ENCODE measurements at places on chromosomes 1 and 21.

DNA sequence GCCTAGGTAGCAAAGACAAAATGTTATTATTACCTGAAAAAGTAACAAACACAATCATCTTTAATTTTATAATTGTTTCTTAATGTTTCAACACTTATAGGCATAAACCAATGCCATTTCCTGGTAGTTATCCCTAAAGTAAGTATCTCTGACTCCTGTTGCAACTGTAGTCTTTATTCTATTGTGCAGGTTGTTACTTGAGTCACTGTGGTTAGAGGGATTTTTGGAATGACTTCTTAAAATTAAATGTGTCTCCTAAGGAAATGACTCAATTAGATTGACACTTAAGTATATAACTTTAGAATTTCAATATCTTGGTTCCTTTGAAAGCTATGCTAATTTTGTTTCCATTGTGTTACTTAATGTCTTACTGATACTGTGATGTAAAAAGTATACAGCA, 143.9 kb downstream of the PHTF1 start:
- DNase-seq: no peak

DNA sequence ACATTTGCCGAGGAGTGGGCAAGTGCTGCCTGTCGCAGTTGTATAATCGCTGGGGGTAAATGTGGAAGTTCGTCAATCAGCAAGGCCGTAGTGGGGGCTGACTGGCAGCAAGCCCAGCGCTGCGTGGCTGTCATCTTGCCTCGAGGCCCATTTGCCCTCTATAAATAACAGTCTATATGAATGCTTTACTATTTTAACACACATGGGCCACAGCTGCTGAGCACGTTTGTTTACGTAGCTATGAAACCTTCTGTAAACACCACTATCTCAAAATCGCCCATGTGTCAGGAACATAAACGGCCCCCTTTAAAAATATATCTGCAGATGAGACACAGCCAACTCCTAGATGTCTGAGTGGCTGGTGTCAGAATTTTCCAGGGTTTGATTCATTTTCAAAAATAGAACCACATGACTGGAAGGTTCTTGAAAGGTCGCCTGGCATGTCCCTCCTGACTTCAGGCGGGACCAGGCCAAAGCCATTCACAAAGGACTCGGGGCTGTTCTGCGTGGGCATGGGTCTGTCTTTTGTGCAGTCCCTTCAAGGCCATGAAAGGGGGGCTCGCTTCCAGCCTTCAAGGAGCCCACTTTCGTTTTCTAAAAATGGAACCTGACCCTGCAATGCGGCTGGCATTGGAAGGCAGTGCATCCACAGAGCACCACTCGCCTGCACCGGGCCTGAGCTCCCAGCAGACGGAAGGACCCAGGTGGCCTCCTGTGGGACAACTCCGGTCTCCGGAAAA, 205.5 kb downstream of the KCNJ6 start:
- DNase-seq: no peak

DNA sequence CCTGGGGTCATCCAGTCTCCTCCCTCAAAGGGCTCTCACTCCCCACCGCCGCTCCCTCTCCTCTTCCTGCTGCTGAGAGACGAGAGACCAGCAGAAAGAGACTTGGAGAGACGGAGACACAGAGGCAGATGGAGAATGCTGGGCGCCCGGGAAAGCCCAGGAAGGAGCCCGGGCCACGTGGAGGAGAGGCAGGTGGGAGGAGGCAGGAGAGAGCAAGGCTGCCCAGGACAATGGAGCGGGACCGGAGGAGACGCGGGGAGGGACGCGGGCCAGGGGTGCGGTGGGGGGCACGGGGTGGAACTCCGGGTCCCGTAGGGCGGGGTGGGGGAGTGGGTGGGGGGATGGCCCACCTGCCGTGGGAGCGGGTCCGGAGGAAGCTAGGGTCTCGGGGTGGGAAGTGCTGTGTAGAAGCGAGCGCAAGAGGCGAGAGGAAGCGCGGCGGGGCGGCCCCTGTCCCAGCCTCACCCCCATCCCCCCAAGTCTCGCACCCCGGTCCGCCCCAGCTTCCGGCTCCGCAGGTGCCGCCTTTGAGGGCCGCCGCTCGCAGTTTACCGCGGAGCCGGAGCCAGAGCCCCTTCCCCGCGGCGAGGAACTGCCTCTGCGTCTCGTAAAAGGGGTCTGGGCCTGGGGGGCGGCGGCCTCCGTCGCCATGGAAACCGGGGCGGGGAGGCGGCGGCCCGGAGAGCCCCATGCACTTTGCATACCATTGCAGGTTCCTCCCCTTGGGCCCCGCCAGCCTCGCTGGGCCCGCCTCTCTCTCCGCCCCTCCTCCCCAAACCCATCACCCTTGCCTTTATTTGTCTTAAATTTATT, 11.7 kb upstream of the EPHA2 start:
- DNase-seq: peak; percentile 70

- DNase-seq: no peak
Measured at GRCh38 chr1:175553280-175553679, 190.1 kb downstream of the TNR start.

DNA sequence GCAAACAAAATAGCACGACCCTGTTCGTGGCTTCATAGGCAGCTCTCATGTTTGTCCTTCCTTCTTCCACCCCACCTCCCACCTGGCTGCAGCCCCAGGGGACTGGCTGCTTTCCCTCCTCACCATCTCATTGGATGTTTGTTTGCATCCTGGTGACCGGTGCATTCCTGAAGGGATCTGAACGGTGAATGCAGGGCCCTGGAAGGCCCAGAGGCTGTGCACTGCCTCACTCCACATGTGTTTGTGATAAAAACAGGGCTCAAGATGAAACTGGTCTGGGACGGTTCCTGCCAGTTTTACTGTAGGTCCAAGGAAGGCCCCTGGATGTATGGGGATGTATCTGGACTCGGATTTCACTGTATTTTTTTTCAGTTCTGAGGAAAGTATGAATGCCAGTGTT, 42.8 kb downstream of the CNN3 start:
- peak; percentile 72 for DNase-seq

DNA sequence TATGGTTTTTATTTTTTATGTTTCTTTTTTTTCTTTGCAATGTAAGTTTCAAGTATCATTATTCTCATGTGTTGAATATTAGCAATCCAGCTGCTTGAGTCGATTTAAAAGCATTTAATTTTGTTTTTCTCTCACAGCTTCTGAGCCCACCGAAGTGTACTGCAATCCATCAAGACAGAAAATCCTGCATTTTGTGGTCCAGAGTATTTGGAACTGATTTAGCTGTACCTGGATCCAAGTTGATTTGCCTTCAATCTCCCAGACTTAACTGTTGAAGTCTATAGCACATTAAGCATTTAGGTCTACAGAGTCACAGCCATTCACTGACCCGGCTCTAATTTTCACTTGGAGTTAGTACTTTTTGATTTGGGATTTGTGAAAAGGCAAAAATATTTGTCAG, 622.9 kb upstream of the ADAMTS5 start:
- no peak for DNase-seq

DNA sequence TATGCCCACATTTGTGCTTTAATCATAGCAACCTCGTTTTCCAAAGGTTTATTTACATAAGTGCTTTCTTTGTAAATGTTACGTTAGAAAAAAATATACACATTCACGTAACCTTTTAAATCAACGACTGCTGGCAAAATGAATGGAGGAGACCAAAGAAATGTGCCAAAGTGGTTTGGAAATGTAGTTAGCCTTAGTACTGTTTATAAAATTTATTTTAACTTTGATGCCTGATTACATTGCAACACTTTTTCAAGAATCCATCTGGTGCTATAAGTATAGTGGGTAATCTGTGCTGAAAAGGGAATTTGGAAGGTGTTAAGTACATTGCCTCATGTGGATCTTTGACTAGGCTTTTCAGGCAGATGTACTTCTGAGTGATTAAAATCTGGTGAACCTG, 108.9 kb downstream of the IFI44 start:
- no peak for DNase-seq

GRCh38 chr1:73654714-73655113, 543.3 kb downstream of the LRRIQ3 start:
- no peak for DNase-seq

DNA sequence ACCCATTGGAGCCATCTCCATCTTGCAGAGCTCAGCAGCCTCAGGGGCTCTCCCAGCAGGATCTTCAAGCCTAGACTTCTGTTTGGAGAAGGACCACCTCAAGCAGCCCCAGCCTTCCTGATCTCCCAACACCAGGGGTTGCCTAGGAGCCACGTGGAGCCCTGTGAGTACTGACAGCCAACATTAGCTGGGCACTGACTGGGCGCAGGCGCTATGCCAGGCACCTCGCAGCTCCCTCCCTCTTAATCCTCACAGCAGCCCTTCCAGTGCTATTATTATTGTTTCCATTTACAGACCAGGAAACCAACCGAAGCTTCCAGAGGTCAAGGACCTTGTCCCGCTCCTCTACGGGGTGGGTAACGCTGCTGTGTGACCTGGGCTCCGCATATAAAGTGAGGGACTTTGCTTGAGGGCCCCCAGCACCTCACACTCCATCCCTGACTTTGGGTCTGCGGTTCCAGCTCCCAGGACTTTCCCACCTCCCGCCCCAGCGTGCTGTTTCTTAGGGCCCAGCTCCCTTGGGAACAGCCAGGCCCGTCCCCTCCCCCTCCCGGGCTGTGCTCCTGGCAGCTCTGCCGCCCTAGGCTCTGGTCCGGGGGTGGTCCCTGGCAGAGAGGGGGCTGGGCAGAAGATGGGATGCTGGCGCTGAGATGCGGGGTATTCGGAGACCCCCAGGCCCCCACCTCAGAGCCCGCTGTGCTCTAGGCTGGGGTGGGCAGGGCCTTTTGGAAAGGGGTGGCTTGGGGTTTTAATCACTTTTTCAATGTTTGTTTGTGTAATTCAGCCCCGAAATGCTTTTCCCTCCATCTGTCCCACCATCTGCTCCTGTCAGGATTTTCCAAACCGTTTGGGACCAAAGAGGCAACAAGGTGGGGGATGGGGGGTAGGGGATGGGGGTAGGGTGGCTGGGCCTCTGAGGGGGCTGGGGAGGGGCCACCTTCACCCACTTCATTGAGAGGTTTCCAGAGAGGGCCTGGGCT, 4.1 kb upstream of the HPCA start:
- DNase-seq: no peak

DNA sequence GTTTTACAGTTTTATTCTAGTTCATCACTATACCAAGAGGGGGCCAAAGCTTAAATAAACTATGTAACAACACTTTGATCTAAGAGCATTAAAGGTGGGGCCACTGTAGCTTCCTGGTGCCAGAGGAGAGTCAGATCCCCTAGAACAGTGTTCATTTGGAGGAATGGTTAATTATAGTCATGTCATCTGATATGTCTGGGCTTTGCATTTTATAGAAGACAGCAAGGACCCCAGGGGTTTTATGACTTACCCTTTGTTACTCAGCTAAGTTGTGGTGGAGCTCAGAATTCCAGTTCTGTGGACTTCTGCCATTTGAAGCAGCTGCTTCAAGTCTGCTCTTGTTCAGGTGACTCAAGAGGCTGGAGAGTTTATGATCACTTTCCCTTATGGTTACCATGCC, 16.7 kb downstream of the KDM4A start:
- no peak for DNase-seq

- DNase-seq: peak; percentile 72
Measured at GRCh38 chr21:45080639-45081414, 6.4 kb downstream of the ADARB1 start.

DNA sequence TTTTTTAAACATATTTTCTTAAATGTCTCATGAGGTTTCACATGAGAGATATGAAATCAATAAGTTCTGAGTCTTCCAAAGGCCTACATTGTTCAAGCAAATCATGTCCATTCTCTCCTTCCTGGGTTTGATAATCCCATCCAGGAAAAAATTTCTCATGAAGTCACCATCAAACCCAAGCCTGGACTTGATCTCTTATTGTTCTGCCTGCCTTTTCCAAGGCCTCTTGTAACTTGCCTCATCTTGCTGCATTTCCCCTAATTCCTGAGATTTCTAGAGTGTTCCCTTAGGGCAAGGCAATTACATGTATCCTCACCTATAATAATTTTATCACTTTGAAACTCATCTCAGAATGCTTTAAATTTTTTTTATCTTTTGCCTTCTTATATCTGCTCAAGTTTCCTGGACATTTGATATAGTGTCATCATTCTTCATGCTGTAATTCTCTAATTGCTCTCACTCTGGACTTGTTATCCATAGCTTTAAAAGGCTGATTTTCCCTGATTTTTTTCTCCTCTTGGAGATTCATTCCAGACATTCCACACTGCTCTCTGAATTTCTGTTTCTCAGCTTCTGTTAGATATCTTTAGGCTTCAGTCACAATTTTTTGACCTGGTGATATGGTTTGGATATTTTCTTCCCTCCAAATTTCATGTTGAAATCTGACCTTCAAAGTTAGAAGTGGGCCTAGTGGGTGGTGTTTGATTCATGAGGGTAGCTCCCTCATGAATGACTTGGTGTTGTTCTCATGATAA, 126.4 kb downstream of the LRRC7 start:
- DNase-seq: no peak

DNA sequence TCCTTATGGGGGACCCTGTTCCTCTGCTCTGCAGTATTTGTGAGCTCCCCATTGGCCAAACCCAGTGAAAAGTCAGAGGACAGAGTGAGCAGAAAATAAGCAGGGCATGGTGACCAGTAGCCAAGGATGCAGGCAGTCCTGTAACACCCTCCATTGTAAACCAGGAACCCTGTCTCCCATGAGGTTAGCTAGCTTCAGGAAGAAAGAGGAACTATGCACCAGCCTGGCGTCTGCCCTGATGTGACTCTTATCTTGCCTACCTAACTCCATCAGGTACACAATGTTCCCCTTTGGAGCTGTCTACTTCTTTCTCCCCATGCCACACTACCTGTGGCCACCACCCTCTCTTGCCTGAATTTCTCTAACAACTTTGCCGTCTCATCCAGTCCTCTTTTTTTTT, 119.2 kb downstream of the LRIG2 start:
- no peak for DNase-seq

- peak; percentile 74 for DNase-seq
Measured at GRCh38 chr1:42334240-42335049, 590 bp downstream of the FOXJ3 start.

- peak; percentile 43 for DNase-seq
Measured at GRCh38 chr1:204503122-204503912, 8.7 kb upstream of the PIK3C2B start.

GRCh38 chr21:30193201-30193600, 22.7 kb downstream of the CLDN8 start:
- no peak for DNase-seq

DNA sequence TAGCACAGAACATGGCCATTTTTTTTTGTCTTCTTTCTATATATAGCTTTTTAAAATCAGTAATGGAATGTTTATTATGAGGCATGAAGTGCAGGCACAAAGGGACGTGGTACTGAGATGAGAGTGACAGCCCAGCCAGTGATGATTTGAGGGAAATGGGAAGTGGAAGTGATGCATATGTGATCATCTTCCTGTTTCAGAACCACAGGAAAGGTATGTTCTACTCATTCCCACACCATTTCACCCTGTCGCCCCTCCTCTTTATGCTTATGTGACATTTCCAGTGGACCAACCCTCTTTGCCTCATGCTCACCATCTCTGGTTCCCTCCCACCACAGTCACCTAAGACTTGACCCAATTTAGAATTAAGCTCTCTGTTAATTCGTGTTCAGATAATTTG, 24.3 kb downstream of the PTGS2 start:
- DNase-seq: no peak

DNA sequence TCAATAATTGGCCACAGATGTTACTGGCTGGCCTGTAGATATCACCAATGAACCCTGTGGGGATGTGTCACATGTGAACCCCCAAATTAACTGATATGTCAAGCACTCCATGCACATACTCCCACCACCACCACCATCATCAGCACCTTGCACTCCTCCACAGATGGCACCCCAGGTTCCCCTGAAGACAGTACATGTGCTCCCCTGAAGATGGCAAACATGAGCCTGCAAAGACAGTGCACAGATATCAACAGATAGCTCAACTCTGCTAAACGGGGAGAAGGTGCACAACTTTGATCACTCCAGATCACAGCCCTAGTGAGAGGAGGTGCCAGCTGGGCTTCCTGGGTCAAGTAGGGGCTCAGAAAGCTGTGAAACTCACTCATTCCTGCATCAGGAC, 74.4 kb downstream of the CLCA4 start:
- DNase-seq: no peak

GRCh38 chr1:39846796-39847195, 36.5 kb downstream of the TRIT1 start:
- DNase-seq: no peak
